Omental fat pad (tissue), 4 donors: ENCODE measurements at places on chromosomes 5 and 9. TPM values are rescaled to one million over a fixed set of nuclear protein-coding genes. Genes with fewer than 3 reads are reported as not detected.

Gene NIPSNAP3A
- total RNA-seq = 22.9 TPM

Gene CRAT
- 107 TPM for total RNA-seq

DNA sequence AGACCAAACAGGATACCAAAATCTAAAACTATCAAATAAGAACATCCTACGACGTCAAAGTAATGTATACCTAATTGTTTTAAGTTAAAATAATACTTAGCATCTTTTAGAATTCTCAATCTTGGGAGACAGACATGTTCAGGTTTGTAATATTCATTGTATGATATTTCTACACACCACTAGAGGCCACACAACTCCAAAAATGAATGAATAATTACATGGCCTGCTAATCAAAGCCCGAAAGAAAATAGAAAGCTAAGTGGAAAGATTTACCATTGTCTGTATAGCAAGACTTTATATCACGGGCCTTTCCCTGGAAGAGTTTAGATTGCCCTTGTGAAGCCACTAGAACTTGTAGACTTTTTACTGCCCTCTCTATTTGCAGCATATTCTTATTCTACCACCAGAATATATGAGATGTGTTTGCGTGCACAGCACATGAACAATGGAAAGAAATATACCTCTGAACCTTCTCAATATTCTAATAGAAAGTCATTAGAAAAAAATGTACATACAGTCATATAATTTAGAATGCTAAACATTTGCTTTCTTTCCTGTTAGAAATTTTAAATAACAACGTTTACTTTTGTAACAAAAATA is 380.1 kb upstream of the NUDT12 start:
- no peak for DNase-seq

DNA sequence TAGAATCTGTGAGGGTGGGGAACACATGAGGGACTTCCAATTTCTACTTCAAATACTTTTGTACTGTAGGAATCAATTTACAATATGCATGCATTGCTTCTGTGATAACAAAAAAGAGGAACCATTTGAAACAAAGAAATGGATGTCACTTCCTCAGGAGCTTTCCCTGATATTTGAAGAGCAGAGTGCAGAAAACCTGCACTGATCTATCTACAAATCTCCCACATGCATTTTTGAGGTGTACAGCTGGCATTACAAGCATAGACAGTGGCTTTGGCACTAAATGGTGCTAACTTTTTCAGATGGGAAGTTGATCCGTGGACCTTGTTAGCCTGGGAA is 27.7 kb downstream of the YIPF5 start:
- DNase-seq = no peak

DNA sequence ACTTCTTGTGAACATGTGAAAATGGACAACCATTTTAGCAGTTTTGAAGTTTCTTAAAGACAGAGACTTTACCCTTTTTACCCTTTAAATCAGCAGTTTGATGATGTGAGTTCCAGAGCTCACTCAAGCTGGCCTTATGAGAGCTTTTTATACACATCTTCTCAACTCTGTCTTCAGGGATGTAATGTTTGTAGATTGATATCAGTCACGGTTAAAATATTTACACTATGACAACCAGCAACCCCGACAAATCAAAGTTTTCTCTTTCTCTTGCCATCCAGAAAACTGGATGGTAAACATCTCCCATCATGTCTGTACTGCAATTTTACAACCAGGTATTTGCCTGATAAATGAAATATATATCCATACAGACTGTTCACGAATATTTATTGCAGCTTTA is 233.4 kb upstream of the ST8SIA4 start:
- no peak for DNase-seq

GRCh38 chr5:6405591-6405990 is 27.2 kb upstream of the MED10 start:
- DNase-seq = no peak

Gene CNTNAP3B
- total RNA-seq = 23.7 TPM

Gene C9orf153
- total RNA-seq = 2.8 TPM

GRCh38 chr9:134655586-134656333 is 14.2 kb downstream of the COL5A1 start:
- no peak for DNase-seq
